ENCODE measurements at places on chromosomes 1 and 21. TPM values are rescaled to one million over a fixed set of nuclear protein-coding genes. Genes with fewer than 3 reads are reported as not detected.

Gene KRTAP11-1
- not detected for total RNA-seq

Gene RGS13
- total RNA-seq = 0.22 TPM

Gene FCER1A
- 0.96 TPM for total RNA-seq

Gene MYOG
- not detected for total RNA-seq

Gene RASSF5
- 7.8 TPM for total RNA-seq

Gene SLC19A2
- total RNA-seq = 16.6 TPM

Gene EDARADD
- 1.4 TPM for total RNA-seq

Gene FTCD
- 2.2 TPM for total RNA-seq

Gene FOXJ3
- 40.7 TPM for total RNA-seq

Gene C1orf116
- 0.74 TPM for total RNA-seq

Gene OR2L5
- total RNA-seq = not detected

Gene DENND2C
- total RNA-seq = 3.2 TPM

Gene KCNA3
- total RNA-seq = 0.22 TPM

Gene HSD17B7
- total RNA-seq = 5.1 TPM

Gene BCL2L15
- total RNA-seq = not detected

Gene ETV3L
- not detected for total RNA-seq

Gene SPAG17
- total RNA-seq = not detected

Gene RHD
- total RNA-seq = not detected

DNA sequence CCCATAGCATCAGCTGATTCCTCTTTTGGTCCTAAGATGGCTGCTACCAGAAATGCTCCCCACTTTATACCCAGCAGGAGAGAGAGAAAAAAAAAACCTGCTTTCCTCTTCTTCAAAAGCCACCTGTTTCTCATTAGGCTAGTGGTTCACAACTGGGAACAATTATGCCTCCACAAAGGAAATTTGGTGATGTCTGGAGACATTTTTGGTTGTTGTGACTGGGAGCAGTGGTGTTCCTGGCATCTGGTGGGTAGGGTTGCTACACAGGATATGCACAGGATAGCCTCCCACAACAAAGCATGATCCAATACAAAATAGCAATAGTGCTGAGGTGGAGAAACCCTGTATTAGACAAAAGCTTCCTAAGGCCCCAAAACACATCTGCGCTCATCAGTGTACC is 38.5 kb upstream of the SGIP1 start:
- no peak for DNase-seq
- peaks cover 9% of the 10 kb centered on the region for H3K4me1 ChIP-seq
- H3K36me3 ChIP-seq = no peaks in the 10 kb centered on the region
- no peaks in the 10 kb centered on the region for H3K27me3 ChIP-seq
- H3K27ac ChIP-seq = no peak overlapping the region

GRCh38 chr1:161335796-161336195 is 21.6 kb downstream of the SDHC start:
- no peak for DNase-seq
- H3K36me3 ChIP-seq = peaks cover 79% of the 10 kb centered on the region
- H3K4me1 ChIP-seq = no peaks in the 10 kb centered on the region
- no peak overlapping the region for H3K27ac ChIP-seq

DNA sequence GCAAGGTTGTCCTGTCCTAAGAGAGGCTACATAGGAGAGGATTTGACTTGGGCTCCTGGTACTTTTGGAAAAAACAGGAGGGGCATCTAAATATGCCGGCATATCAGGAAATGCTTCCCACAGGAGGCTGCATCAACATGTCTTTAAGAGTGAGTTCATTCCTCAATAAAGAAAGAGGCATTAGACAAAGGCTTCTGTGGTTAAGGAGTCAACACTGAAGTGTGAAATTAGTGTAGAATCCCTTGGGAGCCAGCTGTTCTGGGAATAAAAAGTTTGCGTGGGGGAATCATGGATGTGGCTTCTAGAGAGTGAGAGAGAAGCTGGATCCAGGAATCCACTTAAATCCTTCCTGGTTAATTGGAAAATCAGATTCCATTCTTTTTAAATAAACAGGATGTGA is 69.5 kb downstream of the DNM3 start:
- H3K27me3 ChIP-seq = no peaks in the 10 kb centered on the region
- no peak overlapping the region for H3K4me3 ChIP-seq
- no peaks in the 10 kb centered on the region for H3K36me3 ChIP-seq
- peaks cover 23% of the 10 kb centered on the region for H3K4me1 ChIP-seq

- peak overlapping the region; percentile 82 for H3K27ac ChIP-seq
- H3K4me1 ChIP-seq = peaks cover 28% of the 10 kb centered on the region
- H3K4me3 ChIP-seq = peak overlapping the region; percentile 67
- no peaks in the 10 kb centered on the region for H3K36me3 ChIP-seq
Measured at GRCh38 chr1:66752671-66753371, 562 bp downstream of the DYNLT5 start.

DNA sequence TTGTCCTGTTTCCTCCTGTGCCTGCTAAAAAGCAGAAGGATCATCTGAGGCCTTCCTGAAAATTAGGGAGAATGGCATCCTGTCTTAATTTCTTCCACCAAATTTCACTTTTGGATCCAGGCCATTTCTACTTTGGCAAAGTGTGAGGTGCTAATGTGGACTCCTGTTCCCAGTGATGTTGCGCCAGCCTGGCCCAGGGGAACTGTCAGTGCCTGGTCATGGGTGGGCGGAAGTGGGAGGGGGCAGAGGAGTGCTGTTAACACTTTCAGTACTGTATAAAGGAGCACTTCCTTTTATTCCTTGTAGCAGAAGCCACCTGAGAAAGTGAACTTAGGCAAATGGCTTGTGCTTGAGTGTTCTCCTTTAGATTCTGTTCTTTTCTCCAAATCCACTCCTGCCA is 19.9 kb downstream of the ELAPOR1 start:
- H3K27me3 ChIP-seq = no peaks in the 10 kb centered on the region
- peak; percentile 69 for DNase-seq
- H3K4me3 ChIP-seq = no peak overlapping the region

GRCh38 chr1:13228343-13228781 is 2.4 kb upstream of the PRAMEF18 start:
- H3K4me3 ChIP-seq = no peak overlapping the region
- H3K27me3 ChIP-seq = peaks cover 55% of the 10 kb centered on the region
- H3K36me3 ChIP-seq = no peaks in the 10 kb centered on the region
- H3K27ac ChIP-seq = no peak overlapping the region
- no peaks in the 10 kb centered on the region for H3K4me1 ChIP-seq

- DNase-seq = no peak
- no peak overlapping the region for H3K4me3 ChIP-seq
- peaks cover 9% of the 10 kb centered on the region for H3K4me1 ChIP-seq
- H3K27ac ChIP-seq = no peak overlapping the region
- H3K27me3 ChIP-seq = no peaks in the 10 kb centered on the region
Measured at GRCh38 chr1:192059407-192059806, 98.9 kb upstream of the RGS18 start.

DNA sequence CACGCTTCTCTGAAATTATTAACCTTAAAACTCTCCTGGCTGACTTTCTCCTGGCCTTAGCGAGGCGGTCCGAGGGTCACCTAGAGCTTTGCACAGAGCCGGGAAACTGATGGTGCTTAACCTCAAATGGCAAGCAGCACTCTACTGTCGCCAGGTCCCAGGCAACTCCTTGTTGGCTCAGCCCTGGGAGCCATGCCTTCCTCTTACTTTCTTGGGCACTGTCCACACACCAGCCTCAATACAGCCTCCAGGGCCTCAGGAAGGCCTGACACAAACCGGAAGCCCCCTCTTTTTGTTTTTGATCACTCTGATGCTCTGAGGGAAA is 3.8 kb downstream of the TRABD2B start:
- peak overlapping the region; percentile 61 for H3K27ac ChIP-seq
- H3K36me3 ChIP-seq = no peaks in the 10 kb centered on the region
- H3K4me1 ChIP-seq = peaks cover 32% of the 10 kb centered on the region
- no peak for DNase-seq
- peak overlapping the region; percentile 12 for H3K4me3 ChIP-seq

DNA sequence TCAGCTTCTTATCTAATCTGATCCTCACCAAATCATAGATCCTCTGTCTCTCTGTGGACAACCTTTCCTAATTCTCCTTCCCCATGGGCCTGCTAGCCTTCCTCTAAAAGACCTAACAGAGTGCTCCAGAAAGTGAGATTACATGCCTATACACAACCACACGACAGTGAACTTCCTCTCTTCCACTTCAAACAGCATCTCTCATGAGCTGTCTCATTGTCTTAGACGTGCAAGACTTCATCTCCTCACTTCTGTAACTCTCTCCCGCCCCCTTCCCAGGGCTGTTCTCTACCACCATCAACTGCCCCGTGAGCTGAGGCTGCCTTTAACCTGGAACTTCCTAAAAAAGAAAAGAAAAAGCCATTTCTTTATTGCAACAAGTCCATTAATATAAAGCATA is 14.1 kb upstream of the A3GALT2 start:
- H3K4me1 ChIP-seq = peaks cover 100% of the 10 kb centered on the region
- peaks cover 42% of the 10 kb centered on the region for H3K36me3 ChIP-seq
- no peak for DNase-seq
- no peaks in the 10 kb centered on the region for H3K27me3 ChIP-seq
- peak overlapping the region; percentile 36 for H3K4me3 ChIP-seq

- H3K36me3 ChIP-seq = peaks cover 9% of the 10 kb centered on the region
- H3K27ac ChIP-seq = peak overlapping the region; percentile 95
- no peaks in the 10 kb centered on the region for H3K27me3 ChIP-seq
- DNase-seq = no peak
- peaks cover 61% of the 10 kb centered on the region for H3K4me1 ChIP-seq
Measured at GRCh38 chr1:207883104-207883651, 27.7 kb downstream of the CD34 start.

DNA sequence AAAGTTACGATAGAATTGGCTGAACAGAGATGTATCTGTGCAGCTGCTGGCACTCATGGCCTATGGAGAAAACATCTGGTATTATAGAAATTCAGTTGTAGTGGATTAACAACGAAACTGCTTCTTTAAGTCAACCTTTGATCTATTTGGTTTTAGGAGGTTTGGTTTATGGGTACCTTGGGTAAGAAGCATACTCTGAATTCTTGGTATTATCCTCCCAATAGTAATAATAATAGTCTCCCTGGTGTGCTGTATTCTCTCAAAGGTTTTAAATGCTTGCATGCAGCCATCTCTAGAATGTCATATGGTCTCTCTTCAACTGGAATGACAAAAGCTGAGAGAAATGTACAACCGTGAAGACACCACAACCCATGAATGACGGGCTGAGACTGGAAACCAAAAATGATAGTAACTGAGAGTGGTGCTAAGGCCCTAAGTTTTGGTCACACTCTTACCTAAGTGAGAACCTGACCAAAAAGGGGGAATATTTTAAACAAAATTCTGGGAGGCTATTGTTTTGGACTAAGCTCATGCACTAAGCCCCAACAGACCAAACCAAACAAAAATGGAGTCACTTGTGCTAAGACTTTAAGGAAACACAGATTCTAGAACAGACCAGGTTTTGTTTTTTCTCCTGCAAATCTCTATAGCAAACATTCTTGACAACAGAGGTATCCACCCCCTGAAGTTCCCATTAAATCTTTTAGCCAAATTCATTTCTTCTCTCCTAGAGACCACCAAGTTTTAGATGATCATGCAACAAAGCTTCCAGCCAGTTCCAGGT is 17.6 kb upstream of the TMEM61 start:
- no peak for DNase-seq
- peaks cover 4% of the 10 kb centered on the region for H3K4me1 ChIP-seq
- H3K36me3 ChIP-seq = no peaks in the 10 kb centered on the region
- no peaks in the 10 kb centered on the region for H3K27me3 ChIP-seq

- no peak overlapping the region for H3K4me3 ChIP-seq
- peak overlapping the region; percentile 0 for H3K27ac ChIP-seq
- DNase-seq = no peak
Measured at GRCh38 chr1:67840449-67840848, 7.2 kb upstream of the GNG12 start.

GRCh38 chr1:87144316-87144895 is 184.3 kb upstream of the LMO4 start:
- H3K27ac ChIP-seq = no peak overlapping the region
- DNase-seq = no peak
- peaks cover 5% of the 10 kb centered on the region for H3K4me1 ChIP-seq
- H3K36me3 ChIP-seq = peaks cover 3% of the 10 kb centered on the region
- H3K27me3 ChIP-seq = no peaks in the 10 kb centered on the region

DNA sequence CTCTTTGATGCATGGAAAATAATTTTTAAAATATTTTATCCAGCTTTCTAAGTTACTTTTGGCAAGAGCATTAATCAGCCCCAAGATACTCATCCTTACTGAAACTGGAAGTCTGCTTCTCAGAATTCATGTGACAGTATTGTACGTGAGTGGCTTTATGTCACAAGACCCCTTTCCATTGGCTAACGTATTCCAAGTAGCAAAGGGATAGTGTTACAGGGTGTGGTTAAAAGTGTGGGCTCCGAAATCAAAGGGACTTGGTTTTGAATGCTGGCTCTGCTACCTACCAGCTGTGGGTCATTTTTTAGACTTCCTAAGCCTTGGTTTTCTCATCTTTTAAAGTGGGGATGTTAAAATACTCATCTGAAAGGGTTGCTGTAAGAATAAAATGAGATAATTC is 91.7 kb downstream of the RHOU start:
- no peak for DNase-seq
- peaks cover 37% of the 10 kb centered on the region for H3K27me3 ChIP-seq
- H3K36me3 ChIP-seq = no peaks in the 10 kb centered on the region
- H3K4me3 ChIP-seq = no peak overlapping the region
- H3K4me1 ChIP-seq = peaks cover 23% of the 10 kb centered on the region
- no peak overlapping the region for H3K27ac ChIP-seq

GRCh38 chr1:2145946-2146835 is 48.4 kb downstream of the FAAP20 start:
- H3K4me1 ChIP-seq = peaks cover 4% of the 10 kb centered on the region
- peaks cover 6% of the 10 kb centered on the region for H3K36me3 ChIP-seq
- H3K27ac ChIP-seq = no peak overlapping the region
- no peak overlapping the region for H3K4me3 ChIP-seq
- H3K27me3 ChIP-seq = no peaks in the 10 kb centered on the region
- peak; percentile 12 for DNase-seq

DNA sequence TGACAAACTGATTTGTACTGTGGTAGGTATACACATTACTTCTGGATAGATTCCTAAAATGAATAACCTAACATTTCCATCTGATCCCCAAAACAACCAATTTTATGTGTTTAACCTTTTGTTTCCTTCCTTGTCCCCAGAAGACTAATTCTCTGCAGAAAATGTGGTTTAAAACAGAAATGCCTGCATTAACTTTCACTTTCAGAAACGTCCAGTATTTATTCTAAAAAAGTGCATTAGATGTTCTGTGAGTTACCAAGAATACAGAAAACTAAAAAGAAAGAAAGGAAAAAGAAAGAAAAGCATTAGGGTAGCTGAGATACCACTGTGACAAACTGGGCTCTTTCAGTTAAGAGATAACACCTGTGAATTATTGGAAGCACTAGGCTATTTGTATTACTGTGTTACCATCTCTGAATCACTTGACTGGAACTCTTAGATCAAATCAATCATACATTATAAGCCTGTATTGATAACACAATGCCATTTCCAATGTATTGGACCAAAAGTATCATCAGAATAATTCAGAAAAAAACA is 177.7 kb downstream of the NCAM2 start:
- H3K4me1 ChIP-seq = no peaks in the 10 kb centered on the region
- peak overlapping the region; percentile 33 for H3K4me3 ChIP-seq
- H3K27me3 ChIP-seq = no peaks in the 10 kb centered on the region
- no peak for DNase-seq
- no peak overlapping the region for H3K27ac ChIP-seq

- H3K4me3 ChIP-seq = no peak overlapping the region
- DNase-seq = no peak
- peaks cover 18% of the 10 kb centered on the region for H3K4me1 ChIP-seq
- no peak overlapping the region for H3K27ac ChIP-seq
Measured at GRCh38 chr1:241849345-241849695, 1.3 kb downstream of the EXO1 start.
